GF-D8 (cell line): ENCODE measurements at places on chromosomes 7 and 10.

DNA sequence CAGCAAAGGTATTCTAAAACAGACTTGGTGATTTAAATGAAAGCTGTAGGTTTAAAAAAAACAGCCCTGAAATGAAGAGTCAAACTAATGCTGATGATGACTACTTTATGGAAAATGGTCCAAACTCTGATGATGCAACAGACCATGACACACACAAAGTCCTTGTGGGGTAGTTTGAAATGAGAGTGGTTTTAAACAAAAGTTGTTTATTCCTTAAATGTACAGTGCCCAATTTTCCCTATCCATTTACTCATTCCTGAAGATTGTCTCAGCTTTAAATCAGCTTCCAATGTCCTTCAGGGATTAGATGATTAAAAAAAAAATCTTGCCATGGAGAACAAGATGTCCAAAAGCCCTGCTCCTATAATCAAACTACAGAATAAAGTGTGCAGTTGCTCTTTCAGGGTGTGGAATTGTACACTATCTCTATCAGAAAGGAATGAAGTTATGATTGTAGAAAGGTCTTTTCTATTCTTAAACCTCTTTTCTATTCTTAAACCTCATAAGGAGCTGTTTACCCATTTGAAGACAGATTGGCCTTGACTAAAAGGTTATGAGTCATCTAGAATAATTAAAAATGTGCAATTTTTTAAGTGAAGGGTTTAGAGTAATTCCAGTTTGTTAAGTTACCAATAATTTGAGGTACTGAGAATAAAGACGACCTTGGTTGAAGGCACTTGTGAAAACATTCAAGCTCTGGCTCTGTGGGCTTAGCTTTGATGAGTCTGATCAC, 70.2 kb upstream of the ITGA8 start:
- no peak for DNase-seq

GRCh38 chr7:111096997-111097396, 6.1 kb downstream of the LRRN3 start:
- DNase-seq = no peak

DNA sequence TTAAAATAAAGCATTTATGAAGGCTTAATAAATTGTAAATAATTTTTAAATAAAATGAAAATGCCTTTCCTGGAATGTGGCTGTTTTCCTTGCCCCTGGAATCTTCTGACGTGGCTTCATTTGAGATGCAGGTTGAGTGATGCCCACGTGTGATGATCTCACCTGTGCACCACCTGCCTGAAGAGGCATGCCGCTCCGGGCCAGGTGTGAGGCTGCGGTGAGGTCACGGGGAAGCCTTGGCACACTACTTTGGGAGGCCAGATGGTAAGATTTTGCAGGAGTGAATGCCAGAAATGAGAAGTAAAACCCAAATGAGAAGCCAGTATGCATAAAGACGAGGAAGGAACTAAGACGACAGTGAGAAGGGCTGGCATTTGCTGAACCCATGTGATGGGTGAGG, 36.2 kb downstream of the GOT1 start:
- DNase-seq = no peak

- no peak for DNase-seq
Observed at GRCh38 chr7:41476460-41476803, 226.5 kb downstream of the INHBA start.

- no peak for DNase-seq
Observed at GRCh38 chr10:6204063-6204340, 1.3 kb downstream of the PFKFB3 start.

- DNase-seq = no peak
Observed at GRCh38 chr10:100803492-100803891, 58.1 kb downstream of the PAX2 start.

DNA sequence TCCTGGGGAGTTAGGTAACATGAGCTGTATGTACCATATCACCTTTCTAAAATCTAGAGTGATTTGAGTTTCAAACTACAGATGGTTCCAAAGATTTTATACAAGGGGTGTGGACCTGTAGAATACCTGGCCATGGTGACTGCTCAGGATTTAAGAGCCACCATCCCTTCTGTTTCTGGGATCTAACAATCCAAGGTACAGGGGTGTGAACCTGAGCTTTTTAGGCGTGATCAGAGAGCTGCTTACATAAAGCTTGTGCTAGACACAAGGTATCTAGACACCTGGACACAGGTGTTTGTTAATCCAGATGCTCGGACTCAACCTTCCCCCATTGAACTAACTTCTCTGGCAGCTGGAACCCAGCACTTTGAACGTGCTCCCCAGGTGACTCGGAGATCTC, 516.4 kb downstream of the RPS24 start:
- DNase-seq = no peak

DNA sequence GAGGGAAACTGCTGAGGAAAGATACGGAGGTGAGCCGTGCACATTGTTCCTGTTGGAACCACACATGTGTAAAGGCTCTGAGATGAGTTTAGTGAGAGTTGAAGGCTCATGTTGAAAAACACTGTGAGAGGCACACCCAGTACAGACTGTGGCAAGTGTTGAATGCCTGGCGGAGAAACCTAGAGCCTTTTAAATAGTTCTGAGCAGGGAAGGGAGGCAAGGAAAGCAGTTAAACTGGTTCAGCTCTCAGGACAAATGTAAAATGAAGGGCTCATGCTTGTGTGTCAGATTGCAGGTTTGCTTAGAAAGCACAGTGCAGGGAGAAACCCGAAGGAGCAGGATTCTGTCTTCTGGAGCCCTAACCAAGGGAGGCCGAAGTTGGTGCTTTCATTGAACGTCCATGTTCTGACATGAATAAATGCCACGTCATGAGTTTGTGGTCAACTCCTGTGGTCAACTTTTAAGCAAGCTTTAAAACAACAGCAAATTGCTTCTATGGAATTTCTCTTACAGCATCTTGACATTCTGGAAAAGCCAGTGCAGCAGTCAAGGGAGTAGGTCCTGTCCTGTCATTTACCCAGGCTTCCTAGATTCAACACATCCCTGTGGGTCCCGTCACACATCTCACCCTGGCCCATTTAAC, 650.9 kb upstream of the GALNT17 start:
- DNase-seq = no peak

GRCh38 chr10:70007116-70007820, 45.4 kb upstream of the MACROH2A2 start:
- DNase-seq = no peak

GRCh38 chr10:22702348-22702747, 12.0 kb downstream of the PIP4K2A start:
- DNase-seq = no peak

DNA sequence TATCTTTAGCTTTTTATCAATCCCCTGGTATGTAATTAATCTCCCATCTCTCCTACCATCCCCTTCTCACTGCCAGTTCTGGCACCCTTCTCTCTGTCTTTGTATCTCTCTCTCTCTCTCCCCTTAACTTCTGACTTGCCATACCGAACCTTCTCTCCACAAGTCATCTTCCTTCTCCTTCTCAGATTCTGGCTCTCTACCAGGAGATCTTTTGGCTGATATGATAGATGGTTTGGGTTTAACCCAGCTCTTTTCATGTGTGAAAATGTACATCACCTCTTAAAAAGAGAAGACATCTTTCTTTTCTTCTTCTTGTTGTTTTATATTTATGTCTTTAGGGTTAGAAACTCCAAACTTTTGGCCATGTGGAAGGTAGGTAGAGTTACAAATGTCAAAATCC, 196.7 kb downstream of the HGF start:
- DNase-seq = no peak

GRCh38 chr7:50400114-50400513, 50.0 kb downstream of the FIGNL1 start:
- no peak for DNase-seq

DNA sequence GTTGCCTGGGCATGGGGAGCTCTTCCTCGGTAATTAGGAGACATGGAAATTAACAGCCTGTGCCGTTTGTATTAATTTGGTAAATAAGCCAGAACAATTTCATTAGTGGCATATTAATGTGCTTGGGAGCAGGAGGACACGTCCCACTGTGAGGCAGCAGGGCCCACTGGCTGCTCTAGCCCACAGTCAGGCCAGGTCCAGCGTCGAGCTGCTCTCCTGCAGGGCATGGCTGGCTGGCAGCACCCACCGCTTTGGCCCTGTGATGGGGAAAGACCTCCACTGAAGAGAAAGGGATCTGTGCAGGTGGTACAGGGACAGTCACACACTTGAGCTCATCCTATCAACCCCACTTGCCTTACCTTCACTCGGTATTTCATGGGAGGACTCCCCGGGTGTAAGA, 37.5 kb upstream of the LRRC4 start:
- no peak for DNase-seq

GRCh38 chr7:105690325-105690945, 109.1 kb upstream of the EFCAB10 start:
- DNase-seq = no peak

DNA sequence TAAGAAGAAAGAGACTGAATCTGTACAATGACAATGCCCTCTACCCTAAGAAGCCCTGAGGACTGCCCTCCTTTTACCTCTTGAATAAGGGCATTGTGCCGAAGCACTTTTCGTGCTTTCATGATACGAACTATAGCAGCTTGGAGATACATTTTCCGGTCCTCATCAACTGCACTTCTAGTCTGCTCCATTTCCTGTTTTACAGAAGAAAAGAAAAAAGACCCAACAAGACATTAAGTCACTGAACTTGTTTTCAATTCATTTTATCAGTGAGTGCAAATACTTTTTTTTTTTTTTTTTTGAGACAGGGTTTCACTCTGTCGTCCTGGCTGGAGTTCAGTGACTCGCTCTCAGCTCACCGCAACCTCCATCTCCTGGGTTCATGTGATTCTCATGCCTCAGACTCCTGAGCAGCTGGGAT, 78.4 kb downstream of the CUL2 start:
- no peak for DNase-seq

GRCh38 chr7:104794154-104794553, 219.9 kb upstream of the KMT2E start:
- DNase-seq = no peak

DNA sequence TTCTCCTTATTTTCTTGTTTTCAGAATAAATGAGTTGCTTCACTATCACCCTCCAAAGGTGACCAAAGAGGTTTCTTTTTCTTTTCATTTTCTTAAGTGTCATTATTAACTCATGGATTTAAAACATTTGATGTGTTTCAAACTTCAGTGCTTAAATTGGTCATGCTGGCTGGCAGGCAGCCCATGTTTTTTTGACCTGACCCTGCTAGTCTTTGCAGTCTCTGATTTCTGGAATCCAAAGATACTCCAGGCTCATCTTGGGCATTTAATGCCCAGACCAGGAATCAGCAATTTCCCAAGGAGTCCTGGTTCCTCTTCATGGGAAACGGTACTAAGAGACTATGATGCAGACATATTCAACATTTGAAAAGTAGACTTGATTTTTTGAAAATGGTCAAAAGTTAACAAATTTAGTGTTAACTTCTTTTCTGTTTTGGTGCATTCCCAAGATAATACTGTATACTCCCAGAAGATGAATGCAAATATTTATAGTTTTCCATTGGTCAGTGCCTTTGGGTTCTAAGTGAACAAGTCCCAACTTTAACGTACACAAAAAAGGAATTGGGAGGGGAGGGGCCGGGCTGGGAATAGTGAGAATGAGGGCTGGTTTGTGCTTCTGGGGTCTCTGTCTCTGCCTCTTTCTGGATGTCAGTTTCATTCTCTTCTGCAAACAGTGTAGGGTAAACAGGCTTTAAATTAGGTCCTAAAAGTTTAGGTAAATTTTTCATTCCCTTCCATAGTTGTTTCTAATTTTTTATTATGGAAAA, 19.8 kb downstream of the NUB1 start:
- DNase-seq = no peak

- DNase-seq = no peak
Observed at GRCh38 chr10:123786896-123787295, 104.7 kb downstream of the CPXM2 start.

DNA sequence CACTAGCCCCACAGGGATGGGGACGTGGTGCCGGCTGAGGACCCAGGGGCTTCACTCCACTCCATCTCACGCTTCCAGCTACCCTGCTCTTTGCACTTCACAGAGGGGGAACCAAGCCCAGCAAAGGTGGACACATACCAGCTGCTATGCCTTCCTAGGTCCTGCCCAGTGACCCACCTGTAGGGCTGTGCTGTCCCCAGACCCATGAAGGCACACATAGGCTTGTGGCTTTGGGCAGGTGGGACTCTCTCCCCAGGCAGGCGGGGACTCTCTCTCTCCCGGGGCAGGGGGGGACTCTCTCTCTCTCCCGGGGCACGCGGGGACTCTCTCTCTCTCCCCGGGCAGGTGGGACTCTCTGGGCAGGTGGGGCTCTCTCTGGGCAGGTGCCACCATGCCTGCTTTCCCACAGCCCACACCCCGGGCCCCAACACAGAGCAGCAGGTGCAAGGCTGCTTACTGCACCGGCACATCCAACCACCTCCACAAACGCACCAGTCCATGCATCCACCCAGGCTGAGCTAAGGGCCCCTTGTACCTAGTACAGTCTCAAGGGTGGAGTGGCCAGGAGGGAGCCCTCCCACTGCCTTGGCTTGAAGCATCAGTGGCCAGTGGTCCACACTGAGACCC, 13.8 kb upstream of the GPR146 start:
- no peak for DNase-seq

- peak; percentile 56 for DNase-seq
Observed at GRCh38 chr10:96642973-96643372, 56.2 kb upstream of the TM9SF3 start.

DNA sequence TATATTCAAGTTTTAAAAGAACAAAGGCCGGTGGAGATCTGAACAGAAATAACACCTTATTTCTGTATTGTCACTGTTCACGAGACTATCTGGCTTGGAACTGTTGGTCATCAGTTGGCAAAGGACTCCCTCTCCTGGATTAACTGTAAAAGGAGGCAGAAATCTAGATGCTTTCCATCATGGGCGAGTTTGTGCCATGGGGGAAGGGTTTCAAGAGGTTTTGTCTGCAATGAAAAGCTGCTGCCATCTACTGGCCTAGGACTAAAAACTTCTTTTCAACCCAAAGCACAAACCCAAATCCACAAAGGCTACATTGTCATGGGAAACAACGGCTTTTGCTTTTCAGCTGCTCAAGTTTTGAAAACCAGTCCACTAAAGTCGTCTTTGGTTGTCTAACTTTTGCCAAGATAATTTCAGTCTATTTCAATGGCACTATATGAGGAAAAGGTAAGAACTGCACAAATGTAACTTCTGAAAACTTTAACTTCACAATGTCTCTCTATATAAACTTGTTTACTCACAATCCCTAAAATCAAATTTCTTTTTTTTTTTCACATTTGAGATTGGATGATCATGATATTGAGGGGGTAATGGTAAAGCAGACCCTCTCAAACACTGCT, 196.8 kb downstream of the SKAP2 start:
- peak; percentile 95 for DNase-seq

- no peak for DNase-seq
Observed at GRCh38 chr7:155865830-155866525, 53.7 kb upstream of the SHH start.

- no peak for DNase-seq
Observed at GRCh38 chr7:47832105-47832715, 116.1 kb downstream of the PKD1L1 start.

GRCh38 chr7:33251301-33251700, 121.9 kb downstream of the BBS9 start:
- no peak for DNase-seq

- DNase-seq = no peak
Observed at GRCh38 chr7:128889121-128889520, 21.4 kb downstream of the KCP start.
